Stromal cell of bone marrow (primary cell): ENCODE measurements at places on chromosomes 7 and 10.

GRCh38 chr7:5452937-5453540 is 29.4 kb upstream of the TNRC18 start:
- no peak for DNase-seq

DNA sequence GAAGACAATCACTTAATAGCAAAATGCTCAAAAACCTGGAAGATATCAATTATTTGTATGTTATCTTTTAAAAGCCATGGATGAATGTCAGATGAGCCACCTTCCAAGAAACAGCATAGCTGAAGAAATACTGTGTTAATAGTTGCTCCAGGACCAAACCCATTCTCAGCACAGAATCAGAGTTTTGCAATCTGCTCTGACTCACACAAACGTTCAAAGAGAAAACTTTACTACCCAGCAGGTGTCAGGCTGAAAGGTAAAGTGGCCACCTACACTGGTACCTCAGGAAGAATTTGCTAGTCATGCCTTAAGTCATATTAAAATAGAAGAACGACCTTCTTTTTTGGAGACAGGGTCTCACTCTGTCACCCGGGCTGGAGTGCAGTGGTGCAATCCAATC is 526.5 kb downstream of the PARD3 start:
- no peak for DNase-seq

DNA sequence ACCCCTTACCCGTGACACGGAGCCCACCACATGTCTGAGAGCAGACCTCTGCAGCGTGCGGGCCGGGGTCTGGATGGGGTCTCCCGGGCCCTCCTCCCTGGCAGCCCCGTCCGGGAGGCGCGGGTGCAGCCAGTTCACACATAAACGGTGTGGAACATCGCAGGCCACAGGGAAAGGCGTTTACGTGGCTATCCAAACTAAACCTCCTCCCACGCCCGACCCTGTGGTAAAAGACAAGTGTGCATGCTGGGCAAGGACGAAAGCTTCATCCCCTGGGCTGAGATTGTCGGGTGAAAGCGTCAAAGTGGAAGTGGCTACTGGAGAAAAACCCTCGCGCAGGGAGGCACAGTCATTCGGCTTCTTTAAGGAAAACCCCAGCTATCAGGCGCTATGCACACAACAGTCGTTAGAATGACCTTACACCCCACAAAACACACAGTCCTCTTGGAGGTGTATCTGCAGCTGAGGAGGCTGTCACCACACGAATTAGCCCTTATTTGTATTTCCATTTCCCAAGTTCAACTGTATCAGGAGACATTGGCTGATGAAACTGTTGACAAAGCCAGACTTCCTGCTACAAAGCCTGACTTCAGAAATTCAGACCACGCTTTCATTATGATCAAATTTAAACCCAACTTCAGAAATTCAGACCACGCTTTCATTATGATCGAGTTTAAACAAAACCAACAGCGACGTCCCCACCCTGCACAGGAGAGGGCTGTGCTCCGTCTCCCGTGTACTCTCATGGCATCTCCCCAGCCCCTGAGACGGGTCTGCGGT is 15.3 kb downstream of the GPER1 start:
- no peak for DNase-seq

DNA sequence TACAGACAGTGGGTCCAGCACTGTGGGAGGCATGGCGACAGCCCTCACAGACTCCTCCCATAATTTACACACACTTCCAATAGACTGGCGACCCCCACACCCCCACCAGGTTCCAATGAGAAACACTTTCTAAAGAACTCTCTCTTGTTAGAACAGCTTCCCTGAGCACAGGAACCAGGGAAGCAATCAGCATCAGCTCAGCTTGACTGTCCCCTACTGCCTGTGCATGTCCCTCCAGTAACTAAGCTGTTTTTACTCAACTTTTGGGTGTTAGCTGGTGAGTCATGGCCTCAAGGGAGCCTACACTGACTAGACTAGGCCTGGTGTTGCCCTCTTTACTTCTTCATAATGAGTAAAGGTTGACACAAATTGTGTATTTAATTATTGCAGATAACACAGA is 32.6 kb upstream of the HERPUD2 start:
- DNase-seq = peak; percentile 28

GRCh38 chr7:39084349-39084748 is 106.6 kb downstream of the POU6F2 start:
- no peak for DNase-seq

DNA sequence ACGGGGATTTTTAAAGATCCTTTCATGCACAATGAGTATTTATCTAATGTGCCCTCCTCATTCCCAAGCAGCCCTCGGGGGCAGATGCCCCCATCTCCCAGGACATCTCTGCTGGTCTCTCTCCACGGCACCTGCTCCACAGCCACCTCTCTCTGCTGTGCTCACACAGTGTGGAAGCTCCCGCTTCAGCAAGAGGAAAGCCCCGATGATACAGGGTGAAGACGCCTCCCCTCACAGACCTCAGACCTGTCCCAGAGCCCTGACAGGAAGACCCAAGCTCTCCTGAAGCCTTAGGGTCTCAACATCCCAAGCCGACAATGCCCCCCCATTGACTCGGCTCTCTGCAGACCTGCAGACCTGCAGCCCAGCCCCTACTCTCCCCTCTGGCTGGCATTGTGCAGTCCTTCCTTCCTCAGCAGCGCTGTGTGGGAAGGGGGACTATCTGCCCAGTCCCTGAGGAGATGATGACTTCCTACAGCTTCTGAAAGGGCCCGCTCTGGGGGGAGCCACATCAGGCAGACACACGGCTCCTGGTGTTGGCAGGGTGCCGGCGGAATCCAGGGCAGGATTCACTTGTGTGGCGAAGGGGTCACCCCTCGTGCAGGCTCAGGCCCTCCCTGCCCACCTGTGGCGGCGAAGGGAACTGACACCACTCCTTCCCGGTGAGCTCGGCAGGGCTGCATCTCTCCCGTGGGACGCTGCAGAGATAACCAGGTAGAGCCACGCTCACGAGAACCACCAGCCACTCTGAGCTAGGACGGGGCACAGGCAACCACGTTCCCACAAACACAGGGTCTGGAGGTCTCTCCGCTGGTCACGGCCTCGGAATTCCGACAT is 61.8 kb downstream of the PTPRN2 start:
- DNase-seq = no peak

GRCh38 chr7:12239806-12240205 is 28.7 kb downstream of the TMEM106B start:
- no peak for DNase-seq

- no peak for DNase-seq
Observed at GRCh38 chr10:77506517-77507200, 130.9 kb downstream of the KCNMA1 start.

DNA sequence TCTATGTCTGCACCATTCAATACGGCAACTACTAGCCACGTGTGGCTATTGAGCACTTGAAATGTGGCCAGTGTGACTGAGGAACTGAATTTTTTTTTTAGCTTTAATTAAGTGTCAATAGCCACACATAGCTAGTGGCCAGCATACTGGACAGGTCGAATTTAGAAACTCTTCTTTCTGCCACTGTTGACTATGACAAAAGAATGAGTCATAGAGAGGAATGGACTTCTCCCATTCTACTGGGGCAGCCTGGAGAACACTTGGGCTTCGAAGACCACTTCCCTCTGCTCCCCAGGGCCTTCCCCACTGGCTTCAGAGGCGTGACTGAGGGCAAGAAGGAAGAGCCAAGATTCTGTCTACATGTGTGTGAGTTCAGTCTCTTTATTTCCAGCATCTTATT is 137.5 kb downstream of the SNX10 start:
- no peak for DNase-seq

GRCh38 chr7:133888061-133888930 is 238.8 kb upstream of the LRGUK start:
- no peak for DNase-seq

- DNase-seq = no peak
Observed at GRCh38 chr7:121303422-121304101, 25.2 kb upstream of the WNT16 start.

DNA sequence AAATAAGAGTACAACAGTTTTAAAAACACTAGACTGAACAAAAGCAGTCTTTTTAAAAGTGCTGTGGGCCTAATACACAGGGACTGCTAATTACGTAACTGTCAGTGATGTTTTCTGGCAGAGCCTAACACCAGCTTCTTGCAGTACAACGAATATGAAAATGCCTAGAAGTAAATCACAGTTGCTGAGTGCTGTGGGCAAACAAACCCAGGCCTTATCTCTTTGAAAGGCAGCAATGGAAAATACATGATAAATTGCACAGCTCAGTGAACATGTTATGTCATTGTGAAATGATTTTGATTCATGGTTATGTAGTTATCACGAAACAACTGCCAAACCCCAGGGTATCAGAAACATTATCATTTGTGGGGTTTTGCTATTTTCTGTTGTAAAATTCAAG is 428.4 kb downstream of the GFRA1 start:
- DNase-seq = no peak

GRCh38 chr7:74173491-74173865 is 678 bp upstream of the EIF4H start:
- no peak for DNase-seq

DNA sequence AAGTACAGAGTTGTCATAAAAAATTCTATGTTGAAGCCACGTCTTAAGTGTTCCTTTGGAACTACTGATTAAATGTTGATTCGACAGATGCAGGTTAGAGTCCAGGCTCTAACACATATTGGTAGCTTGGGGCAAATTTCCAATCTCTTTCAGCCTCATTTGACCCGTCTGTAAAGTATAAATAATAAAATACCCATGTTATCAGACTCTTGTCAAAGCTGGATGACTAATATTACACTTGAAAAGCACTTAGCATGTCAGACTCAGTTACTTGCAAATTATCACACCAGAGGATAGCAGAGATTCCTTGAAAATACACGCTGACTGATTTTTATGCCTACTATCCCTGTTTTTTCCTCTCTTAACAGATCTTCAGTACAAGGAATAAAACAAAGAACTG is 18.1 kb upstream of the MACC1 start:
- no peak for DNase-seq

GRCh38 chr7:1422512-1423263 is 36.6 kb downstream of the MICALL2 start:
- DNase-seq = no peak

GRCh38 chr10:49309691-49310411 is 10.9 kb downstream of the C10orf71 start:
- no peak for DNase-seq

DNA sequence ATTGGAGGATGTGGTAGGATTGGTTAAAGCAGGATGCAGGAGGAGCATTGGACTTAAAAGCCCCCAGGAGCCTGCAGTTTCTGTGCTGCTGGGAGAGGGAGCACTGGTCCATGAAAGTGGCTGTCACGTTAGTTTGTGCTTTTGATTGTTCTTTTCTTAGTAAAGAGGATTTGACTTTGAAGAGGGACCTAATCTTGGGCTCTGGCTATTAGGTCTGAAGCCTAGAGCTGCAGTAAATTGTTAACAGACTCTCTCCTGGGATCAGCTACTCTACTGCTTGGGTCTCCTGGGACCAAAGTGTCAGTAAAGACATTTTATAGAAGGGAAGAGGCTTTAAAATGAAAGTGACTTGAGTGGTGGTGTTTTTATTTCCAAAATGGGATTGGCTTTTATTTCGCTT is 3.7 kb downstream of the ZFYVE27 start:
- DNase-seq = no peak

DNA sequence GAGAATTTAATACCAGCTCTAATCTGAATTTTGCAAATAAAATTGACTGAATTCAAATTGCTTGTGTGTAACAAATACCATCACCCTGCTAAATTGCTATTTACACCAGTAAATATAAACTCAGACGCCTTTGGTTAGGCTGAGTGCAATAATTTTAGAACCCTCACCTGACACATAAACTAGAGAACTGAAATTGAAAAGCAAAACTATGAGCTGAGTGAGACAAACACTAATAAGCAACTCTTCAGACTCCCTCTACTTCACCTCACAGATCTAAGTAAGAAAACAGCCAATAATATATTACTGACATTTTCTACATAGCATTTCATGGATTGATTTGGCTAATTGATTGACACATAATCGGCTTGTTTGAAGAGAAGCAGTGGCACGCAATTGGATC is 621.2 kb downstream of the REEP3 start:
- no peak for DNase-seq

DNA sequence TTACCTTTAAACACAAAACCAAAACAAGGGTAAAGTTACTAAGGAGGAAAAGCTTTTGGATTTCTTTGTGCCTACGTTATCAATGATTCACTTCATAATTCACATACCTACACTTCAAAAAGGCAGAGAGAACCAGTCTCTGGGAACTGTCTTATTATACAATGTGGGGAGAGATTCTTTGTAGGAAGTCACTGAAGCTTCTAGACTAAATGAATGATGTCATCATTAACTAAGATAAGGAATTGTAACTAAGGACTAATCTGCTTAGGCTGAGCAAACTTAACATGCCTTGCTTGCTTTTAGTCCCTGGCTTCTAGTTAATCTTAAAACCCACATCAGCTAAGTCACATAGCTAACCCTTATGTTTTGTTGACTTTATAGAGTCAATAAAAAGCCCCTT is 771.2 kb downstream of the NXPH1 start:
- DNase-seq = no peak

- no peak for DNase-seq
Observed at GRCh38 chr7:22339725-22340390, 17.1 kb downstream of the RAPGEF5 start.

DNA sequence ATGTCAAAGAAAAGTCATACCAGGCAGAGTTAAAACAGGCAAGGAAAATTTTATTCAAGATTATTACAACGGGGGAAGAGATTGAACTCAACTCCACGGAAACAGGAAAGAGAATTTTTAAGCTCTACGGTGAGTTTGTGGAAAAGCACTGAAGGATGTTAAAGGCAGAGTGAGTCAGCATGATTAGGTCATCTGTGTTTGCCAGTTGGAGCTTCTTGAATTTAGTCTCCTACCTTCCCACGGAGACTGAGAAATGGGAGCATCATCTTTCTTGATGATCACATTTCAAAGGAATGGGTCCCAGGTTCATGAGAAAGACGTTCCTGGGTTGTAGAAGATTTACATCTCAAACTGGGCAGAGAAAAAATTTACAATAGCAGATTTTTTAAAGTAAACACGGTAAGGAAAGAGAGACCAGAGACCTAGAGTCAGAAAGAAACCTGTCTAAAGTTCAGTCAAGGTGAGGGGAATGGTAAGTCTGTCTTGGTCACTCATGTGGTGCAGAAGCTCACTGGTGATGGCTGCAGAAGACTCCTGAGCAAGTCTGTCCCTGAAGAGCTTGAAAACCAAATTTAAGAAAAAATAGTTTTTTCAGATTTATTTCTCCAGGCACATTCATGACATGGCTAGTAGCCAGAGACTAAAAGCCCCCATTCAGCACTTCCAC is 516.9 kb upstream of the LRRN3 start:
- peak; percentile 17 for DNase-seq

DNA sequence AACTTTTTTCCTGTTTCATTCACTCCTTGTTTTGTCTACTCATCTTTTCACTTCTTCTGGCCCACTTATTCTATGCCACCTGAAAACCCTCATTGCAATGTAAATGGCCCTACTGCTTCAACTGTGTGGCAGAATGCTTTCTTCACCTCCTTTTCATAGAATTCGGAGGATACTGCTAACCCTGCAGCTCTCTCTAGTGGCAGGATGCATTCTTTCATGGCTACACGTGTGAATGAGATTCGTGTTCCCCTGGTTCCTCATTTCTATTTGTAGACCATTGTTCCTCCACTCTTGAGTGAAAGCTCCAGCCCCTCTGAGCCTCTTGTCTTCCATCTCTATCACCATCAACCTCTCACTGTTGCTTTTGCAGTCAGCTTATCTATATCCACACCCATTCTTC is 20.9 kb upstream of the CYP26C1 start:
- peak; percentile 36 for DNase-seq
